Spleen (tissue), 13 donors: ENCODE measurements at places on chromosomes 7 and 10. TPM values are rescaled to one million over a fixed set of nuclear protein-coding genes. Genes with fewer than 3 reads are reported as not detected.

The ZCCHC24 gene
- 29.5 TPM for total RNA-seq

The FAM25G gene
- not detected for total RNA-seq

The WEE2 gene
- total RNA-seq = not detected

The CAMK2B gene
- not detected for total RNA-seq

The NPVF gene
- not detected for total RNA-seq

The SH2B2 gene
- 24.9 TPM for total RNA-seq

DNA sequence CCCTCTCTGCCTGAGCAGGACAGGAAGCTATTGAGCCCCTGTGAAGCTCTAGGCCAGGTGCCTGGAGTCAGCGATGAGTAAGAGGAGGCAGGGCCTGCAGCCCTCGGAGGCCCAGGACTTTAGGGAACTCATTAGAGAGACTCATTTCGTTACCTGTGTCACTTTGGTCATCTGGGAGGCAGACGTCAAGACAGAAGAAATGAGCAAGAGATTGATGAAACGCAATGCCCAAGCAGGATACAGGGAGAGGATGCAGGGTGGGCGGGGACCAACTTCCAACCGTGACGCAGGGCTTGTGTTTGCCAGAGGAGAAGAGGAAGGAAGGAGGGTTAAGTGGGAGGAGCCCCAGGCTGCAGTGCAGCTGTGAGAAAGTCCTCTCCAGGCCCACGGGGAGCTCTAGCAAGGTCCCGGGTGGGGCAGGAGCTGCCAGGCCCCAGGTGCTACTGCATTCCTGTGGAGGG lies 26.4 kb upstream of the GNA12 start:
- H3K4me1 ChIP-seq = peaks cover 31% of the 10 kb centered on the region
- H3K36me3 ChIP-seq = no peaks in the 10 kb centered on the region
- no peaks in the 10 kb centered on the region for H3K27me3 ChIP-seq
- peak overlapping the region; percentile 58 for H3K27ac ChIP-seq

DNA sequence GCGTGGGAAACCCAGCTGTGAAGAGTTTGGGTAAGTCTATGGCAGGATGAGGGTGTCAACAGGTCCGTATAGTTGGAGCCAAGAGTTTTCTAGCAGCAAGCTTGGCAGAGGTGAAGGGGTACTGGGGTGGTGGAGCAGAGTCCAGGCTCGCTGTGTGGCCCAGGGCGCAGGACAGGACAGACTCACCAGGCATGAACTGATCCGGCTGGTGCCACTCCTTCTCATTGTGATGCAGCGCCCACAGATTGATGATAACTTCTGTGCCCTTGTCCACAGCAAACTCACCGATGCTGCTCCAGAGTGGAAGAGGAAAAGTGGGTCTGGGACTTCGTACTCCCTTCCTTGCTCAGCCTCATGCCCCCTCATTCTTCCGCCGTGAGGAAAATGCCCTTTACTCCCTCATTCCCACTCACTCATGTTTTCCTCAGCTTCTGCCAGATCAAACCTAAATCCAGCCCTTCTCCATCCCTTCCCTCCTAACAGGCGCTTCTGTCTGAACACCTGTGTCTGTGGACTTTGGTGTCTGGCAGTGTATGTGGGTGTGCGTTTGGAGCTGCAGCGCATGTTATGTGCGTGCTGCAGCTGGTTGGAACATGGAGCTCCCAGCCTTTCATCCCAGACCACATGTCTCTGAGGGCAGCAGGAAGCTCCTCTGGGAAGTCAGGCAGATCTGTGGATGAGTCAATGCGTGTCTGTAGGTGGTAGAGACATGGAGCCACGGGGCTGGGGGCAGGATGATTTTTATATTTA lies 5.7 kb downstream of the CYP17A1 start:
- peaks cover 15% of the 10 kb centered on the region for H3K27me3 ChIP-seq
- H3K36me3 ChIP-seq = no peaks in the 10 kb centered on the region
- no peak for DNase-seq
- H3K27ac ChIP-seq = no peak overlapping the region
- H3K4me3 ChIP-seq = no peak overlapping the region

- no peaks in the 10 kb centered on the region for H3K36me3 ChIP-seq
- peak overlapping the region; percentile 41 for H3K27ac ChIP-seq
- H3K4me3 ChIP-seq = no peak overlapping the region
- peaks cover 2% of the 10 kb centered on the region for H3K4me1 ChIP-seq
- no peak for DNase-seq
- no peaks in the 10 kb centered on the region for H3K27me3 ChIP-seq
Measured at GRCh38 chr10:71259815-71260501, 47.6 kb downstream of the UNC5B start.

DNA sequence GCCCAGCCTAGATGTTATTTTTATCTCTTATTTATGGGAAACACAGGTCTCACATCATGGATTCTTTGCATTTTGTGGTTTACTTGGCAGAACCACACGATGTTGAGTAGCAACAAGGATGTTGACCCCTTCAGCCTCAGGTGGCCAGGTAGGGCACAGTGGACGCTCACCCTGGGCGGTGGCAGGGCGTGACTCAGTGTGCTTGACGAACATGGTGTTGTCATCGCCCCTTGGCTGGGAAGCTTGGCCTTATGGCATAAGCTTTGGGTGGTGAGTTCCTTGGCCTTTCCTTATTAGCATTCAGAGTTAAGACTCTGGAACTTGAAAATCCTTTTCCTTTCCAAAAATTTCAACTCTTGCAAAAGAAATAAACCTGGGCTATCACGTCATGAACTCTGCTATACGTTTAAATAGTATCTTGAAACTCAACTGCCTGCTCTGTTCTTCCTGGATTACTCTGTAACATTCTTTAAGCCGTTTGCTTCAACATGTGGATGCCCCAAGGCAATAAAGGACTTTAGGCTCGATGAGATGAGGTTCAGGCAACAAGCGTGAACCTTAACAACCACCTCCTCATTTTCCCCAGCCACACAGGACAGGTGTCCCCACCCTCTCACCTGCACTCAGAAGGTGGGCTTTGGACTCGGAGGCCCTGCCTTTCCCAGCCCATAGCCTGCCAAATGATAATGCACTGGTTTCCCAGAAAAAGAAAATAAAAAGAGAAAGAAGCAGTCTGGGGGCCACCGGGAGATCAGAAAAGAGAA lies 22.5 kb upstream of the ECHDC3 start:
- H3K4me1 ChIP-seq = peaks cover 16% of the 10 kb centered on the region
- H3K27ac ChIP-seq = peak overlapping the region; percentile 63
- no peaks in the 10 kb centered on the region for H3K36me3 ChIP-seq
- no peaks in the 10 kb centered on the region for H3K27me3 ChIP-seq
- H3K4me3 ChIP-seq = no peak overlapping the region

GRCh38 chr7:36188266-36188665 lies 35.2 kb downstream of the EEPD1 start:
- DNase-seq = no peak
- H3K4me3 ChIP-seq = no peak overlapping the region
- H3K27me3 ChIP-seq = no peaks in the 10 kb centered on the region
- no peaks in the 10 kb centered on the region for H3K36me3 ChIP-seq
- peaks cover 21% of the 10 kb centered on the region for H3K4me1 ChIP-seq

- no peaks in the 10 kb centered on the region for H3K4me1 ChIP-seq
- H3K27me3 ChIP-seq = no peaks in the 10 kb centered on the region
- no peak overlapping the region for H3K4me3 ChIP-seq
- H3K27ac ChIP-seq = no peak overlapping the region
Measured at GRCh38 chr10:78756604-78757343, 312.0 kb upstream of the ZMIZ1 start.

DNA sequence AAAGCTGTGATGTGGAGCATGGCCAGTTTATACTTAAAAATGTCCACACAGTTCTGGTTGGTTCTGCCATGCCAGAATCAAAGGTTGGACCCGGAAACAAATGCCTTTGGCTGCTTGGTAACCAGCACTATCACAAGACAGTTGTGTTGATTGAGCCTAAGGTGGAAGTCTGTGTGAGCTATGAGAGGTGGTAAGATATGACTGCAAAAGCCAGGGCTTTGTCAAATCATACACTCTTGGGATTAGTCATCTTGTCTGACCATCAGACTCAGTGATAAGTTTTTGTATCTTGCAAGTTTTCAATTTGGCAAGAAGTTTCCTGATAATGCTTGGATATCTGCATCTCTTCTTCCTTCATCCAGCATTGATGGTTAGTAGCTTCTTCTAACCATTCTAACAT lies 35.5 kb downstream of the GPR141 start:
- H3K27ac ChIP-seq = no peak overlapping the region
- no peaks in the 10 kb centered on the region for H3K27me3 ChIP-seq
- no peaks in the 10 kb centered on the region for H3K4me1 ChIP-seq
- DNase-seq = no peak
- H3K4me3 ChIP-seq = no peak overlapping the region

- no peak overlapping the region for H3K27ac ChIP-seq
- H3K4me3 ChIP-seq = no peak overlapping the region
- peaks cover 13% of the 10 kb centered on the region for H3K4me1 ChIP-seq
- H3K27me3 ChIP-seq = no peaks in the 10 kb centered on the region
- DNase-seq = no peak
Measured at GRCh38 chr10:43343126-43343525, 28.3 kb upstream of the FXYD4 start.

GRCh38 chr10:89153116-89153515 lies 54.0 kb downstream of the CH25H start:
- DNase-seq = no peak
- no peak overlapping the region for H3K27ac ChIP-seq
- H3K4me3 ChIP-seq = no peak overlapping the region
- H3K36me3 ChIP-seq = no peaks in the 10 kb centered on the region
- H3K4me1 ChIP-seq = no peaks in the 10 kb centered on the region
